Germinal center (tissue), 1 donor: ENCODE measurements at places on chromosomes 6 and 20.

DNA sequence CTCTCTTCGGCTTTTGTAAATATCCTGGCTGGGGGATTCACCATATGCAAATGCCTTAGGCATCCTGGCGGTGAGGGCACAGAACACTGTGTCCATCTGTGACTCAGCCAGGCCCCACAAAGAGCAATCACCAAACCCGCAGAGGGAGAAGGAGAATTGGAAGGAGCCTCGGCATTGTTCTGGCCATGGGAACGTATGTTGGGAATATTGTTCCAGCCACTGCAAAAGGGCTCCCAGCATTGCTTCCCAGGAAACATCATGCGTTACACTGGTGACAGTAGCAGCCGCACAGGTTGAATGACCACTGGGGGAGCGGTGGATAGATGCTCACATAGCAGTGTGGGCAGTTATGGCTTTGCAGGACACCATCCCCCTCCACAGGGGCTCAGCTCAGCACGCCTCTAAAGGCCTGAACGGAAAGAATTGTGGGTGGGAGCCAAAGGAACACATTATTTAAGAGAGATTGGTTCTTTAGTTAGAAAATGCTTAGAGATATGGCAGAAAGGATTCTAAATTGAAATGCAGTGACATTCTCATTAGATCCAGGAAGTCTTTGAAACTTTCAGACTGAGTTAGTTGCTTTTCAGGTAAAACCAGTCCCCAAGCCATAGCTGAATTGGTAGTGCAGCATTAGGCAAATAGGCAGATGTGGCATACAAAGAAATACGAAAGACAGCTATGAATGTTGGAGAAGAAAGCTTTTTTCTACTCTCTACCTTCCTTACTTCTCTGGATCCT, 104.3 kb downstream of the RNF144B start:
- DNase-seq, result no peak

DNA sequence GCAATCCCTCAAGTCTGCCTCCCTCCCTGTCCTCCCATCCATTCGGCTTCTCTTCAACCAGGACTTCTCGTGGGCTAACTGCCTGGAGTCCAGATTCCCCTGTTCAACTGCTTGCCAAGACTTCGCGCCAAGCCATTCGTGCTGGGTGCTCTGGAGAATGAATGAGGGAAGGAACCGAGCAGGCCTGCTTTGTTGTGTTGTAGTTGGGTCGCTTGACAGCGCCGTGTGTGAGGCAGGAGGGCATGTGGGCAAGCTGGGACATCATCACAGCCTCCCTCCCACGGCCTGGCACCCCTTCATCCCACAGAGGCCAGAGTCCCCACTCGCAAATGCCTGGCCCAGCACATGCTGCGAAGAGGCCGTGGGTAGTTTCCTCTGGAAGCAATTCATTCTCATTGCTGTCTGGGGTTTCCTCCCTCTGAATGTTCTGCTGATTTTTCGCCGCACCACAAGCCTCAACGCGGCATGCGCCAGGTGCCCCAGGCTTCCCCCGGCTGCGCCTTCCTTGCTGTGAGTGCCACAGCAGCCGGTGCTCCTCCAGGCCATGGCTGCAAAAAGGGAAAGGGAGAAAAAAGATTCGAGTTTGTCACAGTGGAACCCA, 336.0 kb downstream of the QKI start:
- DNase-seq, result no peak

DNA sequence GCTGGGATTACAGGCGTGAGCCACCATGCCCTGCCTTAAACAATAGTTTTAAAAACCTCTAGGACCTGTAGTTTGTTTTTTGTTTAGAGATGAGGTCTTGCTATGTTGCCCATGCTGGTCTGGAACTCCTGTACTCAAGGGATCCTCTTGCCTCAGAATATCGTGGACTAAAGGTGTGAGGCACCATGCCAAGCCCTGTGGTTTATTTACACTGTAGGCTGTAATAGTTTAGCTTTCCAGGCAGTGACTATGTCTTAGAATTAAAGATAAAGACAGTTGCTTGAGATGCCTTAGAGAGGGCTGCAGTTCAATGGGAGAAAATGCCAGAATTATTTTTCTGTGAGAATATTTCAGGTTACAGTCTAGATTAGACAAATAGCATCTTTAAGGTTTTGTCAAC, 72.9 kb downstream of the SGK1 start:
- DNase-seq, result no peak

DNA sequence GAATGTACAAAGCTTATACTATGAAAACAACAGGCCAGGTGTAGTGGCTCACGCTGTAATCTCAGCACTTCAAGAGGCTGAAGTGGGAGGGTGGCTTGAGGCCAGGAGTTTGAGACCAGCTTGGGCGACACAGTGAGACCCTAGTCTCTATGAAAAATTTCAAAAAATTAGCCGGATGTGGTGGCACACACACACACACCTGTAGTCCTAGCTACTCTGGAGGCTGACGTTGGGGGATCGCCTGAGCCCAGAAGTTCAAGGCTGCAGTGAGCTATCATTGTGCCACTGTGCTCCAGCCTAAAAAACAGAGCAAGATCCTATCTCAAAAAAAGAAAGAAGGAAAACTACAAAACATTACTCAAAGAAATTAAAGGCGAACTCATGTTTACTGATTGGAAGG, 7.3 kb upstream of the ASF1A start:
- DNase-seq, result no peak

GRCh38 chr20:43959920-43960227, 45.2 kb downstream of the TOX2 start:
- DNase-seq, result no peak

DNA sequence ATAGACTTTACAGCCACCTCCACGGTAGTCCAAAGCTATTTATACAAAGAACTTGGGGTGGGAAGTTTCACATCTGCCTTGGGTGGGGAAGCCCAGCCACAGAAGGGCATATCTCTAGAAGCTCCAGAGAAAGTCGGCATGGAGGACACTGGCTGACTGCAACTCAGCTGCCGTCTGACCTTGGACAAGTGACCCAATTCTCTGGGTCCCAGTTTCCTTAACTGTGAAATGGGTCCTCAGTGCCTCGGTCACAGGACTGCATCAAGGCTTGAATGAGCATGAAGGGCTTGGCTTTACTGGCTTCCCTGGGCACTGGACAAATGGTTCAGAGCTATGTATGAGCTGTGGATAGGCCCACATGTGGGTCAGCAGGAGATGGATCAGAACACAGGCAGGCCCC, 58.6 kb downstream of the NOL4L start:
- DNase-seq, result no peak

GRCh38 chr20:2703716-2704475, 11.3 kb downstream of the EBF4 start:
- no peak for DNase-seq

- DNase-seq, result no peak
Observed at GRCh38 chr6:130923350-130923749, 96.1 kb downstream of the SMLR1 start.

- DNase-seq, result peak; percentile 30
Observed at GRCh38 chr6:27757307-27757706, 154.9 kb downstream of the OR2B2 start.

DNA sequence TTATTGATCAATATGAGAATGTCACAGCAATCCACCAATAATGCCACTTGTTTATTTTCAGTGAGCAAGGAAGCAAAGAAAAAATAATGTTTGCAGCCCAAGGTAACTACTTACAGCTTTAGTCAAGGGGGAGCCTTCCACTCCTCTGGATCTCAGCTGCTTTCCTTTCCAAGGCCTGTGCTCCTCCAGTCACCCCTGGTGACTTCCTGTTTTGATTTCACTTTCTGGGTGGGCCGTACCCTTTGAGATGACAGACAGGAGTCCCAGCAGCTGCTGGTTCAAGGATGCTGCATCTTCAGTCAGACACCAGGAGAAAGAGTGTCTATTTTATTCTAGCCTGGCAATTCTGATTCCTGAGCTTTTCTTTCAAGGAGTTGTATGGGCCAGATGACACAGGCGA, 5.6 kb upstream of the VNN2 start:
- DNase-seq, result peak; percentile 83

DNA sequence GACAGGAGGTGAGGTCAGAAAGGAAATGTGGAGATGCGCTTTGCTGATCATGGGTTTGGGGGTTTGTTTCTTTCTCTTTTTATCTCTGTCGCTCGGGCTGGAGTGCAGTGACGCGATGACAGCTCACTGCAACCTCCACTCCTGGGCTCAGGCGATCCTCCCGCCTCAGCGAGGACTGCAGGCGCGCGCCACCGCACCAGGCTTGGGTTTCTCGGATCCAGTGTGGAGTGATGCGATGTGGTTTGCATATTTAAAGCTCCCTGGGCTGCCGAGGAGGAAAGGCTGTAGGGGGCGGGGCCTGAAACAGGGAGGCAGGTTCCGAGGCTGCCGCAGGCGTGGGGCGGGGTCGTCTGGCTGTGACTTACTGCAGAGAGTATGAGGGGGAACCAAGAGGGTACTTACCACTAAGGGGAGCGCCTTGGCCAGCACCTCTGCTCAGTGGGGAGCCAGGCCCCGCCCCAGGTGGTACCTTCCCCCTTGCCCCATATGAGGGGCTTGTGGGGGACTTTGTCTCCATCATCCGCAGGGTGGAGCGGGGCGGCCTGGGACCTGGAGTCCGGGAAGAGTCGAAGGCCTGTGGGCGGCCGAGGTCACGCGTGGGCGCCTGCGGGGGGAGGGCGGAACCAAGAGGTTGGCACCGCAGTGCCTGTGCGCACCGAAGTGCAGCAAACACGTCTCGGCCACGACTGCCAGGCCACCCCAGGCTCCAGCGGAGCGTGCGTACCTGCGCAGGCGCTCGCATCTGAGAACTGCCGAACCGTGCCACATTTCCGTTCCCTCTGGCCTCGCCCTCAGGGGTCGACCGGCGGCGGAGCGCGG, 12.7 kb upstream of the BAK1 start:
- DNase-seq, result peak; percentile 87

- DNase-seq, result no peak
Observed at GRCh38 chr6:28725274-28725809, 198.4 kb downstream of the TRIM27 start.

- DNase-seq, result no peak
Observed at GRCh38 chr20:52852714-52853113, 119.4 kb upstream of the TSHZ2 start.

DNA sequence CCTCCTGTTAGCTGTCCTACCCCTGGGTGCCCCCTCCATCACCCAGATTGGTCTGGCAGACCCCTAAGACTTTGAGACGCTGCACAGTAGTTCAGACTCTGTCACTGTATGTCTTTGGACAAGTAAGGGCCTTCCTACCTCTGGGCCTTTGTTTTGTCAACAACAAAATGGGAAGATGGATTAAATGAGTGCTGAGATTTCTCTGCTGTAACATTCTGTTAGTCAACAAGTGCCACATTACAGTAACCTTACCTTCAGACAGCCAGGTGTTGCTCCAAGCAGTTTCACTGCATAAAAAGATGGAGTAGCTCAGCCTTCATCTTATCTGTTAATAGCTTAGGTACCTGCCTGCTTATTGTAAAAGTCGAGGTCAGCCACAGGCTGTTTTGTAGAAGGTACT, 16.0 kb downstream of the CHMP4B start:
- DNase-seq, result no peak

DNA sequence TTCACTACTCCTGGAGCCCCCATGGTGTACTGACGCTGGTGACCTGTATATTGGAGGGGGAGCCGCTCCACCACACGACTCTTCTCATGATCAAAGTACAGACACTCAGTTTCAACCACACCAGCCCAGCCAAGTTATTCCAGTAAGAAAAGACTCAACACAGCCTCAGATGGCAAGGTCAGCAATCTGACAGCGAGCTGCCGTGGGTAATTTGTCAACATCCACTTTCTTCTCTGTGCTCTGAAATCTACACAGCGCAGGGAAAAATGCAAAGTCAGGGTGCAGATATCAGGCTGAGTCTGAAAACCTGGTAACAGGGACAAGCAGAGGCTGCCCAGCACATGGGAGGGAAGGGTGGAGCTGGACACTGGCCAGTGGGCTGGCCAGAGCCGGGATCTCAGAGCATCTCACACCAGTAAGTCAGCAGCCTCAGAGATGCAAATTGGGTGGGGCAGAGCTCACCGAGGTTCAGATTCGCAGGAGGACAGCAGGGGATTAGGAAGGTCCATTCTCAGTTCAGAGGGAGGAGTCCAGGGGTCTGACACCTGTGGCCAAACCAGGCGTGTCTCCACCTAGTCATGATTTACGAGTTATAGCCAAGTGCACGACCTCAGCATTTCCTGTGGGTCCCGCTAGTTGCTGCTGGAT, 44.5 kb upstream of the RPS6KA2 start:
- no peak for DNase-seq

DNA sequence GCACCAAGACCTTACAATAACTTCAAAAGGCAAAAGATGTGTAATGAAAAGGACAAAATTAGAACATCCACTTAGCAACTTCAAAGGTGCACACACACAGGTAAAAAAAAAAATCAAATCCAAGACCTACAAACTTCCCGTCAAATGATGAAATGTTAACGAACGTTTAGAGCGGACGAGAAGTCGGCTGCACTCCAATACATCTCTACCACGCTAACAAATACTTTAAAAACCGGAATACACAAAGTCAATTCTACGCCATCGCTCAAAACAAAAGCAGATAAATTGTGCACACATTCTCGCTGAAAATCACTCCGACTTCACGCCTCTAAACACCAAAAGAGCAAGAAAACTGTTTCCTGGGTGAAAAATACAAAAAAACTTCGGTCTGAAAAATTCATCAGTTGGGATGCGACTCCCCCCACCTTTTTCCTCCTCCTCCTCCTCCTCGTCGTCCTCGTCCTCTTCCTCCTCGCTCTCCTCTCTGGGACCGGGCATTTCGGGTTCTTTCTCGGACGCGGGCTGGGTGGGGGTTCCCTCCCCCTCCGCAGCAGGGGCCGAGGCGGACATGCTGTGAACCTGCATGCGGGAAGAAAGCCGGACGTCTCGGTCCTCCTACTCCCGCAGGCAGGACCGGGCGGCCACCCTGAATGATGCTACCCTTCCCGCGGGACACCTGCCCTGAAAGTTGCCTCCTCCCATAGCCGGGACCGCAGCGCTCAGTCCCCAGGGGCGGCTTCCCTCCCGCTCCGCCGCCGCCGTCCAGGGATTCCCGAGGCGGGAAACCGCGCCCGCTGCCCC, 712 bp downstream of the DEK start:
- DNase-seq, result peak; percentile 37

- no peak for DNase-seq
Observed at GRCh38 chr20:1435337-1435699, 31.3 kb downstream of the NSFL1C start.

- DNase-seq, result no peak
Observed at GRCh38 chr6:35275744-35276260, 16.3 kb downstream of the ZNF76 start.

DNA sequence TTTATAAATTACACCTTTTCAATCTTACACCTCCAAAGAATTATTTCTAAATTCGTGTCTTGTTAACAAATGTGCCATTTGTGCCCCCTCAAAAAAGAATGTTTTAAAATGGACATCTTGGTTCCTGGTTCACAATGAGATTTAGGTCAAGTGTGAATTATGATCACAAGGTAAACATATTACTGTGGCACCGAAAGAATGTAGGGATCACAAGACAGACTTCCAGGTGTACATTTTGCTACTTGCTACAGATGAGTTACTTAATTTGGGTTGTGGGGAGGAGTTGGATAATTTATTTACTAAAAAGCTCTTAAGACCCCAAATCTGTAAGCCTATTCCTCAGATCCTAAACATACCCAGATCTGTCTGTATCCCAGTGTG, 25.0 kb upstream of the ADTRP start:
- no peak for DNase-seq

DNA sequence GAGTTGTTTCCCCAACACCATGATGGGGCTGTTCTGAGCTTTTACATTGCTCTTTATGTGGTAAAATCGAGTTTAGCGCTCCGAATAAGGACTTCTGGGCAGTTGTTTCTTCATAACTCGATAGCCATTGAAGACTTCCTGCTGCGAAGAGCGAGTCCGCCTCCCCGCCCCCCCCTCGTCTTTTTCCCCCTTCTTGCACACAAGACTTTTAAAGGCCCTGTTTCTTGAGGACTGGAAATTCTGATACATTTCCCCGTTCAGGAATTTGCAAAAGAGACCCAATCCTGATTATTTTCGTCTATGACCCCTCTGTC, 1.5 kb upstream of the CITED2 start:
- DNase-seq, result no peak
